ENCODE measurements at places on chromosomes 2 and 18.

- peak; percentile 40 for DNase-seq
Measured at GRCh38 chr18:58525517-58525916, 103.4 kb downstream of the ALPK2 start.

GRCh38 chr18:5449858-5450509 is 93.8 kb downstream of the EPB41L3 start:
- DNase-seq: no peak

GRCh38 chr2:28250006-28250405 is 142.7 kb upstream of the FOSL2 start:
- no peak for DNase-seq

- no peak for DNase-seq
Measured at GRCh38 chr18:58429442-58429841, 199.4 kb downstream of the ALPK2 start.

DNA sequence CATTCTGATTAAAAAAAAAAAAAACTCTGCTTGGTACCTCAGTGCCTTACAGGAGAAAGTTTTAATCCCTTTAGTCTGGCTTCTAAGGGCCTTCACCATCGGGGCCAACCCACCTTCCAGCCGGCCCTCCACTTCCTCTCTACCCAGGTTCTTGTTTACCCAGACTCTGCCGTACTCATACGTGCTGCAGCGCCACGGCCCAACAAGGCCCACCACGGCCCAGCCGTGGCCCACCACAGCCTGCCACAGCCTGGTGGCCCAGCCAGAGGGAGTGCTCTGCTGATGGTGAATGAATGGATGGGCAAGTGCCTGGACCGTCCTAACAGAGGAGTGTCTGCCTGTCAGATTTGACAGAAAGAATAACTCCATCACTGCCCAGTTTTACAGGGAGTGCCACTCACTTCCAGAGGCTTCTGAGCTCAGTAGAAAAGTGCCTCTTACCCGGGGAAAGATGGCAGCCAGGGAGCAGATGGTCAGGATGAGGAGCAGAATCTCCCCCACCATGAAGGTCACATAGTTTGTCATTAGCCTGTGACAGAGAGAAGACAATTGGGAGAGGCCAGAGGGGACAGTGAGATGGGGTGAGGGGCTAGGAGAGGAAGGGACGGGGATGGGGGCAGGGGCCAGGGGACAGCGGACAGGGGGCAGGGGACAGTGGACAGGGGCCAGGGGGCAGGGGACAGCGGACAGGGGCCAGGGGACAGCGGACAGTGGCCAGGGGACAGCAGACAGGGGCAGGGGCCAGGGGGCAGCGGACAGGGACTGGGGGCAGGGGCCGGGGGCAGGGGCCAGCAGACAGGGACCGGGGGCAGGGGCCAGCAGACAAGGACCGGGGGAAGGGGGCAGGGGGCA is 38.2 kb downstream of the CENPO start:
- no peak for DNase-seq

DNA sequence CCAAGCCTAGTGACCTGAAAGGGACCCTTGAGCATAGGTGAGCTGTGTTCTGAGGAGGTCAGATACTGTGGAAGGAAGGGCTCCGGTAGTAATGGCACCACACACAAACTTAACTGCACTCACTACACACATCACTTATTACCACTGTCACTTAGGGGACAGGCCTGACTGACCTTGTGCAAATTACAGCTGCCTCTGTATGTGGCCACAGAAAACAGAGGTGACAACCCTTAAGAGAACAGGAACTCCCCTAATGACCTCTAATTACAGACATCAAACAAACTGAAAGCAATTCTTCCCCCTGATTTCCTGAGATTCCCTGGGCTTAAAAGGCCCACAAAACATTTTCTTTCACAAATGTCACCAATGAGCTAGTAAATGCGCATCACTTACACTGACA is 360.6 kb downstream of the RND3 start:
- DNase-seq: no peak

Measured in stimulated activated CD4-positive, alpha-beta T cell treated with anti-CD3 and anti-CD28 coated beads, Interleukin-12 subunit alpha, Interleukin-12 subunit beta, amount 100 ng/mL, for 24 hours (primary cell).